ENCODE measurements at places on chromosomes 2 and 18.

DNA sequence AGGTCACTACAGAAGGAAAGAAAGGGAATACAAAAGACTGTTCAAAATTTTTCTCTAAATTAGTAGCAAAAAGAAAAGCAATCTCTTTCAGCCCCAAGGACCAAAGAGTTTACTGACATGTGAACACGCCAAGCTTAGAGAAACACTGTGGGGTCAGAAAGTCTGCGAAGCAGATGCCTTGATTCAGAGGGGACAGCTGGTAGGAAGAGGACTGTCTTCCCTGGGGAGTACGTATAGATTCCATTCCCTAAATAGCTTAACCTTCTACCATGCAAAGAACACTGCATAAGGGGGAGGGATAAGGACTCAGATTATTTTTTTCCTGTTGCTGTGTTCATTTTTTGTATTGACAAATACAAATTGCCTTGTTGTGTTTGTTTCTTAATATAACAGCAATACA, 96.1 kb downstream of the IRS1 start:
- DNase-seq = no peak

DNA sequence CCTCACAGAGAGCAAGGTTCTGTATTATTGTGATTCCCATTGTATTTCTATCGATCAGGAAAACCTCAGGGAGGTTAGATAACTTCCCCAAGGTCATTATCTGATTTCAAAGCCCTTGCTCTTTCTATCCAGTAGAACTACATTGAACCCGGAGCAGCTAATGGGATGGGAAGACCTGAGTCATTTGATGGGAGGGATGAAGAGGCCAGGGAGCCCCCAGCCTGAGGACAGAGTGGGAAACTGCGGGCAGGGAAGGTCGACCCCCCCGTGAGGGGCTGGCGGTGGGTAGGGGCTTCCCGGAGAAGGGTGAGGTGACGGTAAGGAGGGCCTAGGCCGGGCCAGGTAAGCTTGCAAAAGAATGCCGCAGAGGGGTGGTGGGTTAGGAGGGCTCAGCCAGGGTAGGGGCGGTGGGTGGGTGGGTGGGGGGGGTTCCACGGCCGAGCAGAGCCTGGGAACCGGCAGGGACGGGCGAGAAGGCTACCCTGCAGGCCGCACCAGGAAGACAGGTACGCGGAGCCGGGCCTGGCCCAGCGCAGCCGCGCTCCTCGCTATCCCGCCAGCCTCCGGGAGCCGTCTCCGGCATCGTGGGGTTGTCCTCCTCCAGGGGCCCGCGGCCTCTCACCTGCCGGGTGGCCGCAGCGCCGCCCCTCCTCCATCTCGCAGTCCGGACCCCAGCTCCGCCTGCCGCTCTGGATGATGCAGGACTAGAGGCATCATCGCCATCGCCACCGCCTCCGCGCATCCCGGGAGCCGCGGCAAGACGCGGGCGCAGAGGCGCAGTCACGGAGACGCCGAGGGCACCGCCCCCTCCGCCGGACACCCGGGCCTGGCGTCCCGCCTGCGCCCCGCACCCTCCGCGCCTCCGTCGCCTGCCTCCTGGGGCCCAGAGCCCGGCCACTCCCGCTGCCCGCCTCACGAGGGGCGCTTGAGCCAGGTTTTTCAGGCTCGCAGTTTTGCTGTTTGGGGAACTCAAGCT, at the start of gene GPR75:
Gene GPR75, minus strand, starts transcription at position 762 of the 976 bp plus-strand sequence. CDS start 5,211 bp downstream, outside the sequence.
- DNase-seq = no peak

GRCh38 chr18:5463390-5463789, 80.4 kb downstream of the EPB41L3 start:
- no peak for DNase-seq

DNA sequence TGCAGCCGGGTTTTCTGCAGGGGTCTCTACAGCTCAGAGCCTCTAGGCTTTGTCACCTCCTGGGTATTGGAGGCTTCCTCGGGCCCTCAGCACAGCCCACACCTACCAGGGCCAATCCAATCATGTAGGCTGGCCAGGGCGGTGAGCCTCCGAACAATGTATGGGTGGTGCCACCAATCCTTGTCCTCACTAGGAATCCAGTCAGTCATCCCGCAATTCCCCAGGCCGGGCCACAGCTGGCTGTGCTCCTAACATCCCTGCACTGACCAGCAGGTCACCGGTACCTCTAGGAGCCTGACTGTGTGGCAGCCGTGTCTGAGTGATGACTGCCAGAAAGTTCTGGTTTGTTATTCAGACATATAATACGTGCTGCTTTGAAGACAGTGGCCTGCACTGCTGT, 129.4 kb downstream of the SH3RF3 start:
- DNase-seq = no peak

DNA sequence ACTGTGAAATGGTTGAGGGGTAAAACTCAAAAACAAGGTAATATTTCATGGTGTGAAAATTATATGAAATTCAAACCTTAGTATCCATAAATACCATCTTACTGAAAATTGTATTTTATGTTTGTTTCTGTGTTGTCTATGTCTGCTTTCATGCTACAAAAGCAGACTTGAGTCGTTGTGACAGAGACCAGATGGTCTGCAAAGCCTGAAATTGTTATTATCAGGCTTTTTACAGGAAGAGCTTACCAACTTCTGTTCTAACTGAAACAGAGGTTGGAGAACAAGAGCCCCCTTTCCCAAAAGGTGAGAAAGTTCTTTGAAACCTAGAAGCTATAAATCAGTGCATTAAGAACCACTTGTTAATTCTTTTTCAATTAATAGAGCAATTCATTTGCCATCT, 110.0 kb downstream of the COL4A4 start:
- DNase-seq = no peak

- no peak for DNase-seq
Measured at GRCh38 chr2:37720533-37721200, 49.2 kb upstream of the CDC42EP3 start.

GRCh38 chr18:69208545-69208944, 192.1 kb upstream of the DOK6 start:
- no peak for DNase-seq

DNA sequence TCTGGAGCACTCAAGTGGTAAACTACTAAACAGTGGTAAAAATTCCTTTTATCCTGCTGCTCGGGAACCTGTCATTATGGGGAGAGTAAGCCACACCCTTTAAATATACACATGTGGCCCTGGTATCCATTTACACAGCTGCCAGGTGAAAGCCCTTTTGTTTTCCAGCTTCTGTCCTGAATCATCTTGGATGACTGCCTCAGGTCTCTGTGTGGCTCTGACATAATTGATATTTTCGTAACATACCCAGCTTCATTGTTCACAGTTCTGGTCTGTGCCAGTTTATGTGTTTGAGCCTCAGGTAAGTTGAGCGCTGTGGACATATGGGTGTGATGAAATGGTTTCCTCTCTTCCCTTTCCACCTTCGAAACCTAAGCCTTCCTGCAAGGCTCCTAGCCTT, 15.7 kb upstream of the TTC39C start:
- DNase-seq = no peak

DNA sequence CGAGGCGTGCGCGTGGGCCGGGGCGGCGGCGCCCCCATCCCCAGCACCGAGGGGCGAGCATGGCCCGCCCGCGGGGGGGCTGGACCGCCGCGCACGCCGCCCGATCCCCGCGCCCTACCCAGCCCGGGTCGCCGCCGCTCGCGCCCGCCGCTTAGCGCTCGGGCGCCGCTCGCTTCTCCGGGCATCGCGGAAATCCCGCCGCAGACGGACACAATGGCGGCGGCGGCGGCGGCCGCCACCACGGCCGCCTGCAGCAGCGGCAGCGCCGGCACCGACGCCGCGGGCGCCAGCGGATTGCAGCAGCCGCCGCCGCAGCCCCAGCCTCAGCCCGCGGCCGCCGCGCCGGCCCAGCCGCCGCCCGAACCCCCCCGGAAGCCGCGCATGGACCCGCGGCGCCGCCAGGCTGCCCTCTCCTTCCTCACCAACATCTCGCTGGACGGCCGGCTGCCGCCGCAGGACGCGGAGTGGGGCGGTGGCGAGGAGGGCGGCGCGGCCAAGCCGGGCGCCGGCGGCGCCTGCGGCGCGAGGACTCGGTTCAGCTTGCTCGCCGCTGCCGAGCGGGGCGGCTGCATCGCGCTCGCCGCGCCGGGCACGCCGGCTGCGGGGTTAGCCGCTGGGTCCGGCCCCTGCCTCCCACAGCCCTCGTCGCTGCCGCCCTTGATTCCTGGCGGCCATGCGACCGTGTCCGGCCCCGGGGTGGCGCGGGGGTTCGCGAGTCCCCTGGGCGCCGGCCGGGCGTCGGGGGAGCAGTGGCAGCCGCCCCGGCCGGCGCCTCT, 453 bp downstream of the CABLES1 start:
- DNase-seq = peak; percentile 24

GRCh38 chr2:214019229-214019972, 391.5 kb upstream of the VWC2L start:
- DNase-seq = no peak

DNA sequence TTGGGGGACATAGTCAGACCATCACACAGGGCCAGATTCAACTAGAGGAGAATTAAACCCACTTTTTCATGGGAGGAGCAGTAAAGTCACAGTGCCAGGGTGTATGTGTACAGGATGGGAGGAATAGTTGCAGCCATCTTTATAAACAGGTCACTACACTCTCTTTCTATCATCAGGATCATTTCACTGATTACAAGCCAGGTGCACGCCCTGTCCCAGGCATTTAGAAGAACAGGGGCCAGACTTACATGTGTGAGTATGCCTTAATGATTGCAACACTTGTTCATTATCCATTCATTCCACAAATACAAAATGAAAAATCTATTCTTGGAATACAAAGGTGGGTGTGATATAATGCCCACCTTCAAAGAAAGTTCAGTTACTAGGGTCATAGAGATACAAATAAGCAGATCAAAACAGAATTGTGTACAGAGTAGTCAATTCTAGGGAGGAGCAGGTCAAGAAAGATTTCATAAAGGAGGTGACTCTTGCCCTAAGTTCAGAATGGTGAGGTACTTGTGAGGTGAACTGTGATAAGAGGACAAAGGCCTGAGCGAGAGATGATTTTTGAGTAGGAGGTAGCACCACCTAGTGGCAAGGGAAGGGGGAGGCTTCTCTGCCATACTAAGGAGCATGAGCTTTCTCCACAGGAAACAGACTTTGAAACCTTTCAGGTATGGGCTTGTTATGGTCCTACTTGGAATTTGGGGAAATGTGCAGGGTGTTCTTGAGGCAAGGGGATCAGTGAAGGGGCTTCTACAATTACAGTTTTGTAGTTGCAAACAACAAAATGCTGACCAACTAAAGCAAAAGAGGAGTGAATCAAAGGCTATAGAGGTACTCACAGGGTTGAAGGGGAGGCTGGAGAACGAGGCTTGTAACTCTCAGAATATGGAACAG, 156.3 kb downstream of the SUCLG1 start:
- peak; percentile 20 for DNase-seq

DNA sequence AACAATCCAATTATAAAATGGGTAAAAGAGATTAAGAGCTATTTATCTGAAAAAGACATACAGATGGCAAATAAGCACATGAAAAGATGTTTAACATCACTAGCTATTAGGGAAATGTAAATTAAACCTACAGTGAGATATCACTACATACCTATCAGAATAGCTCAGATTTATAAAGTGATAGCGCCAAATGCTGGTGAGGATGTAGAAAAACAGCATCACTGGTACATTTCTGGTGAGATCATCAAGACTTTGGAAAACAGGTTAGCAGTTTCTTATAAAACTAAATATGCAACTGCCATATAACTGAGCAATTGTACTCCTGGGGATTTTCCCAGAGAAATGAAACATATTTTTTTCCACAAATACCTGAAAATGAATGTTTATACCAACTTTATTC, 100.4 kb downstream of the ACOXL start:
- no peak for DNase-seq

- no peak for DNase-seq
Measured at GRCh38 chr2:242038928-242039341, 169.4 kb downstream of the RTP5 start.

DNA sequence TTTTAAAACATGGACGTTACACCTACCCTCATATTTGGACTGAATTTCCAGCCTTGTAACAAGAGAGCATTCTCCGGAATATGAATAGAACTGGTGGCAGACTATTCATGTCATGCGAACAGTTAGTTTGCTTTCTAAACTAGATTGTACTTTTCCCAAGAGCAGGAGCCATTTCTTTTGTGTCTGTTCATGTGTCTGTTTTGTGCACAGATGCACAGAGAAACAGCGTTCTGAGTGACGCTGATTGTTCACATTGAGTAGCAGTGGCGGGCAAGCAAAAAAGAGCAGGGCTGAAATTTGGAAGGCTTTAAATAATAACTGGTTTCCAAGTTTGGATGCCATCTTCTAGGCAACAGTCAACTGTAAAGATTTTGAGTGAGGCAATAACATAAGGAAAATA, 200.3 kb downstream of the NRXN1 start:
- no peak for DNase-seq

DNA sequence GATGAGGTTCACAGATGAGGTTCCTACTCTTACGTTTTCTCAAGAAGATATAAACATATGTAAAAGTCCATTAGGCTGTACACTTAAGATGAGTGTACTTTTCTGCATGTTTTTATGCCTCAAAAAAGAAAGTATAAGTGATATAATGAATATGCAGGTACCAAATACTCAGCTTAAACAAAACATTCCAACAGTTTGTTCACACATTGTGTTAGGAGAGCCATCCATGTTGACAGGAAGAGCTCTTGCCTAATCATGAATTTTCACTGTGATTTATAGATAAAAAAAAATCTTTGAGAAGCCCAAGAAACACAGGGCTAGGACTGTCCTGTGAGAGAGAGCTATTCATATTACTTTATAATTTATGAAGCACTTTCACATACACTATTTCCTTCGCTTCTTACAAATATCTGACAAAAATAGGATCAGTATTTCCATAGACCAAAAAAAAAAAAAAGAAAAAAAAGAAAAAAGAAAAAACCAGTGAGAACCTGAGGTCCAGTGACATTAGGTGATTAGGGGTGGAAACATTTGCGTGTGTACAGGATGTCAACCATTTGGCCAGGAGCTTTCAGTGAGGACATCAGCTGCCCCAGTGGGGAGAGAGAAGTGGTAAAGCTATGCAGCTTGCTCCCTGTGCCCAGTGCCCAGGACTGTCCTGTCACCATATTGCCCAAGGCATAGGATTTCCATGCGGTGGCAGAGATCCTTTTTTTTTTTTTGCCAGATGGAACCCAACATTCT, 38.7 kb downstream of the BUB1 start:
- no peak for DNase-seq

GRCh38 chr2:16375981-16376380, 289.7 kb downstream of the CYRIA start:
- DNase-seq = no peak

- DNase-seq = no peak
Measured at GRCh38 chr2:110747522-110748488, 15.4 kb downstream of the ACOXL start.

GRCh38 chr18:24947521-24948305, 404.3 kb downstream of the ZNF521 start:
- DNase-seq = no peak

DNA sequence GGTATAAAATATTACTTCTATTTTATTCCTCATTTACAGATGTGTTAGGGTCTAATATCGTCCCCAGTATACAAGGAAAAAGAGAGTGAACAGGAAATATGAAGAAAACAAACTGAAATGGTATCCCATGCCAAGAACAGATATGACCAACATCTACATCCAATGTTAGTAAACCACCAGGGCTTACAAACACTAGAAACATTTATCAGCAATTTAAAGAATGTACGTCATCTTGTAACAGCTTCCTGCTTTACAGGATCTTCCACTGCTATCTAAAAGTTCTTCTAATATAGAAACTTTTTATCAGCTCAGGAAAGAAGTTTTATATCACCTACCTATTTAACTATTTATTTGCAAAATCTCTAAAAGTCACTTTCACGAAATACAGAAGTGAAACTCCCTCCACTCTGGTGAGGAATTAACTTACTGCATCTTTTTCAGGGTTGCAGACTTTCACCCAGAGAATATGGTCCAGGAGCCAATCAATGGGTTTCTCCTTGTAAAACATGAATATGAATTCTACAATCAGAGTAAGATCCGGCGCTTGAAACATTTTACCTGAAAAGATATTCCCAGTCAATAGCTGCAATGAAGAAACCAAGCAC, 35.2 kb downstream of the UNC50 start:
- DNase-seq = no peak
